Hematopoietic multipotent progenitor cell treated with erythropoietin and hydrocortisone succinate and interleukin-3 and kit ligand, for 15 days (in vitro differentiated cells): ENCODE measurements at places on chromosomes 4 and X.
A peak's percentile ranks its signal among the peaks of the same experiment; 100 is the strongest.

- DNase-seq = no peak
Measured at GRCh38 chr4:7359400-7360062, 75.2 kb downstream of the PSAPL1 start.

DNA sequence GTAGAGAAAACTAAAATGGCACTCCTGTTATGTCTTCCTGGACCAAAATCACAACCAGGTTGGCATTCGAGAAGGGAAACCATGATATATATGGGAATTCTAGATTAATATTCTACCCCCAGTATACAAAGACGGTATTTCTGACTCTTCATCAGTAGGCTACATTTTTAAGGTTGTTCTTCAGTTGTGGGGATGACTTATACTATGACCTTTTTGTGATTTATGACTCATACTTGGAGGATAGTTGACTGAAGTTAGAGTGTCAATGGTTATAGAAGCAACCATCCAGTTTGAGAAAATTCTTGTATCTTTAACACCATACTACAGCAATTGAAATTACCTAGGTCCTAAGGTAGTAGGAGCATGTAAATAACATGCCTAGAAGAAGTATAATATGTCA is 49.8 kb upstream of the CYSLTR1 start:
- no peak for DNase-seq

GRCh38 chr4:86891762-86892635 is at the start of gene C4orf36:
Gene C4orf36, minus strand, starts transcription at chr4:86892422. Its CDS starts 902 bp downstream, at chr4:86891520.
- no peak for DNase-seq

DNA sequence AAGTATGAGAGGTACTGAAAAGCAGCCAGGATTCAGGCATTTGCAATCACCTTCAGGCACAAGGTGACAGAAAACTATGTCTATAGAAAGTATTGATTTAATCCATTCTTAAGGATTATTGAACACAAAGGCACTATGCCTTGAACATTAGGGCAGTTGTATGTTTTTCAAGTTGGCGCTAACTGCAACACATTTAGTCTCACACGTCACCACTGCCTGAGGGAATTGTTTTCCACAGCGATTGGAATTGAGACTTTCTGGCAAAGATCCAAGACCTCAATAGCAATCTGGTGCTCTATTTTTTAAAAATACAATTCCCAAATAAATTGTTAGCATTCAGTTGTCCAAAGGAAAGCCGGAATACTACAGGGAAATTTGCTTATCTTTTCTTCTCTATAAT is 52.7 kb upstream of the FTHL17 start:
- no peak for DNase-seq

DNA sequence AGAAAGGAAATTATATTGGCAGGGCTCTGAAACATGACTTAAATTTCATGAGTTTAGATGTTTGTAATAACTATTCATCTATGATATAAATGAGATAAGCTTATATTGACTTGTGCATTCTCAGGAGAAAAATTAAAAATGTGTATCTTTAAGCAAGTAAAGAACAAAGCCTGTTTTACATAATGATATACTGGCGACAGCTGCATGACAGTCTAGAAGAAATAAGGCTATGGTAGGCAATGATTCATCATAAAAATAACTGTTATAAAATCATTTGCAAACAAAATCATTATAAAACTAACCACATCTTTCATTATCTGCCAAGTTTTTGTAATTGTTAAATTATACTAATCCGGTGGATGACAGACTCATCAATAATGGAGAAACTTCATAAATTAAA is 188.1 kb downstream of the ADAM29 start:
- no peak for DNase-seq

- DNase-seq = no peak
Measured at GRCh38 chr4:71383984-71384383, 45.2 kb downstream of the SLC4A4 start.

GRCh38 chrX:148634591-148634990 is 134.2 kb downstream of the AFF2 start:
- no peak for DNase-seq

GRCh38 chrX:140157611-140158010 is 192.3 kb upstream of the CXorf66 start:
- DNase-seq = no peak

GRCh38 chrX:72540318-72540717 is 32.3 kb downstream of the HDAC8 start:
- peak; percentile 24 for DNase-seq

DNA sequence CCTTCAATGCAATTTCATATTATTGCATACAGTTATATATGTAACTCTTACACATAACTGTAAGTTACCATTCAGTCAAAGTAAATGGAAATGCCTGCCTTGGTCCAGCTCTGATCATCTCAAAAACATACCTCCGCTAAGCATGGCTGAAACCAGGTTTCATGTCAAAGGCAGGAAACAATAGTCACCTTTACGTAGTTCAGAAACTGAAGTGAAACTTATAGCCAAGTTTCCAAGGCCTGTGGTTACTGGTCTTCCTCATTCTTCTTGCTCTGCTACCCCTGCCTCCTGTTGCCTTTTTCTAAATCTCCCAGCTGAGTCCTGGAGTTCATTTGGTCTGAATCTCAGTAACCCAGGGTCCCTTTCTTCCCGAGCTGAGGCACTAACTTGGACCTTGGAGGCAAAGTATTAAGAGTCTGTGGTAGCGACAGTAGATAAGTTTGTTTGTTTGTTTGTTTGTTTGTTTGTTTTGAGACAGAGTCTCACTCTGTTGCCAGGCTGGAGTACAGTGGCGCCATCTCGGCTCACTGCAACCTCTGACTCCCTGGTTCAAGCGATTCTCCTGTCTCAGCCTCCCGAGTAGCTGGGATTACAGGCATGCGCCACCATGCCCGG is 30.8 kb downstream of the DAPP1 start:
- no peak for DNase-seq

DNA sequence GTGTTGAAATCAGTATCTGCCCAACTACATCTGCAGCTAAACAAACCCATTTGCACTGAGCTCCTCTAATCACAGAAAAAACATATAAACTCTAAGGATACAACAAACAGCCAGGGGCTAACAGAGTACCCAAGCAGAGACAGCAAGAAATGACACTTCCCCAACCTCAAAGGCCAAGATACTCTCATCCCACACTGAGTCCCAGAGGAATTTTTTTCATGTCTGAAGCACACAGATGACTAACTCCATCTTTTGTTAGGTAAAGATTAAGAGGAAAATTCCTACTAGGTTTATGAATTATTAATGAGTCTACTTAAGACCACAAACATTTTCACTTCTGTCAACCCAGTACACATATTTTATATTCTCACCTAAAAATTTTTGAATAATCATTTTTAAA is 31.6 kb downstream of the SEPSECS start:
- DNase-seq = no peak
